Natural killer cell (primary cell): ENCODE measurements at places on chromosomes 7 and 10.

GRCh38 chr7:141073173-141073640 is 657 bp upstream of the TMEM178B start:
- DNase-seq, result peak; percentile 43

- DNase-seq, result no peak
Observed at GRCh38 chr7:99004216-99004615, 125.9 kb downstream of the TRRAP start.

- no peak for DNase-seq
Observed at GRCh38 chr7:23004247-23004520, 9.7 kb downstream of the HYCC1 start.

DNA sequence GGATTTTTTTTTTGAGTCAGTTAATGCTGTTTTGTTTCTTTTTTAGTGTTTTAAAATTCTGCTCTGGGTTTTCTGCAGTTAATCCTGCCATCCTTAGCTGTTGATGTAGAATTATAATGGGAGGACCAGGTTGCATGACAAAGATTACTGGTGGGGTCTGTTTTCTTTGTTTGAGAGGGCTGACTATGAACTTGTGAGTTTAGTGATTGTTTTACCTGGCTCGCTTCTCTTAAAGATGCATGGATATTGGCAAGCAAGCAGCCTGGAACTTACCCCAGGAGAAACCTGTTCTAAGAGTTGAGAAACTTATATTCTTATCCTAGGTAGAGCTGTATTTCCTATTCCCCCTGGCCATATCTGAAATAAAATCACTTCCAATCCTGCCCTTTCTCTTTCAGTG is 727.8 kb downstream of the GRM8 start:
- DNase-seq, result no peak

- no peak for DNase-seq
Observed at GRCh38 chr10:1573981-1574380, 163.3 kb downstream of the ADARB2 start.

DNA sequence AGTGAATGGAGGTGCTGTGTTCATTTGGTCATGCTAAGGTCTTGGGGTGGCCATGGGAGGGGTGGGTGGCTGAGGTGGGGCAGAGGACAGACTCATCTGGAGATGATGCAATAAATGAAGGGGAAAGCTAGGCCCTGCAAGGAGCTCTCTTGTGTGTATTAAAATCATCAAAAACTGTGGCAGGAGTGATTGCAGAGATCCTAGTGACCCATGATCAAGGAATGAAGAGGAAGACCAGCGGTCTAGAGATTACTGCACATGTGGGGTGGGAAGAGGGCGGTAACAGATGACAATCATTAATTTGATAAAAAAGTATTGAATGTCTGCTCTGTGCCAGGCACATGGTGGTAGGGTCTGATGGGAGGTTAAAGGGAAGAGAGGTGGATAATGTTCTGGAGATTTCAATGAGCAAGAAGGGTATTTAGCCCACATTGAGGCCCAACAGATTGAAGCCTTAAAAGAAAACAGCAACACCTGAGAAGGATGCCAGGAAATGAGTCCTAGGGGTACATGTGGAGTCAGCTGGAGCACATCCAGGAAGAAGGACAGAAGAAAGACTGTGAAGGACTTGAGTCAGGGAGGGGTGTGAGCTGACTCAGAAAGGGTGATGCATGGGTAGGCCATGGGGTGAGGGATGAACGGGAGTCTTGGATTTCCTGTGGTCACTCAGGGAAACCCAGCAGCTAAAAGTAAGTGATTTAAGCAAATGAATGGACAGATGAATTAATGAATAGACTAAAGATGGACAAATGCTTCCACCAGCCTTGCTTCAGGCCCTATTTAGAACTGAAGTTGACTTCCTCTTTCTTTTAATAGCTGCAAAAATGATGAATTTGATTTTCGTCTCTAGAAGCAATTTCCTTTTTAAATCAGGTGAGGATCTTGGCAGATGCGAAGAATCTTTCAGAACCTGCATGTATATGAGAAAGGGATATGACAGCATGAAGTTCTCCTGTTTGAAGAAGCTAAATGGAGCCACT is 83.1 kb upstream of the IGFBP3 start:
- DNase-seq, result no peak

DNA sequence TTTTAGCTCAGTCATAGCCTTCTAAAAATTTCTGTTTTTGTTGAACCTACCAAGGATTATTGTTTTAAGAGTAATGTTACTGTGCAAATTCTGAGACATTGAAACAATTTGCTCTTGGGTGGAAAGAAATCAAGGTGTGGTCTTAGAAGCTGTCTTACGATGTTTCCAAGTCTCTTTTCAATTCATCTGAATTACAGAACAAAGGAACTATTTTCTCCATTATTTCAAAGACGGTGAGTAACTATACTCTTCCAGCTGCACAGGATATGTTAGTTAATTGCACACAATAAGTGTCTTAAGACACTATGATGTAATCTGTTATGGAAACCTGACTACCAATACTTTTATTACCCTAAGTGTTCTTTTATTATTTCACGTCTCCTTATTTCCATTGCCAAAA is 106.8 kb upstream of the POM121L12 start:
- DNase-seq, result no peak

GRCh38 chr7:39095875-39096619 is 118.3 kb downstream of the POU6F2 start:
- no peak for DNase-seq

DNA sequence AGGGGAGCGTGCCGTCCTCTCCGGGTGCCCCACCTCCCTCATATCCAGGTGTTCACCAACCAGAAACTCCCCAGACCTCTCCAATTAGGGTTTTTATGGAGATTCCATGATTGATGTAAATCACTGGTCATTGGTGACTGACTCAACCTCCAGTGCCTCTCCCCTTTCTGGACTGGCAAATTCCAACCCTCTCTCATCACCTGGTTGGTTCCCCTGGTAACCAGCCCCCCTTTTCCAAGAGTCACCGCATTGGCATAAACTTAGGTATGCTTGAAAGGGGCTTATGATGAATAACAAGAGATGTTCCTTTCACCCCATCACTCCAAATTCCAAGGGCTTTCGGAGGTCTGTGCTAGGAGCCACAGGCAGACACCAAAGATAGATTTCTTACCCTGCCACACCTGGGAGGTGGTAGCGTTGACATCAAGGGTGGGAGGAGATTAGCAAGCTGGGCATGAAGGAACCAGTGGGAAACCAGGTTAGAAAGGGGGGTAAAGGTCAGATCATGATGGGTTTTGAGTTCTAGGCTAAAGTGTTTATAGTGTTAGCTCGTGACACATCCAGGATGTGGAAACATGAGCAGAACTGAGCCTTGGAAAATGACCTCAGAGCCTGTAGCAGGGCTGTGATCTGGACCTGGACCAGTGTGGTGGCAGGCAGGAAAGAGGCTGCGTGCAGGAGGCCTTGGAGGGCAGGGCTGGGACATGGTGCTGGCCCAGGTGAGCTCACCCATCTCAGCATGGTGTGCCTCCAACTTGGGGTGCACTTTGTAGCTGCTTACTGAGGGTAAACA is 45.1 kb downstream of the CAMK1D start:
- no peak for DNase-seq

- no peak for DNase-seq
Observed at GRCh38 chr7:94190599-94191061, 186.5 kb upstream of the BET1 start.

- DNase-seq, result no peak
Observed at GRCh38 chr7:18471476-18472160, 23.9 kb upstream of the HDAC9 start.

GRCh38 chr7:2775376-2775775 is 68.7 kb downstream of the GNA12 start:
- DNase-seq, result no peak

- DNase-seq, result no peak
Observed at GRCh38 chr7:139078911-139079310, 30.6 kb downstream of the ZC3HAV1 start.

DNA sequence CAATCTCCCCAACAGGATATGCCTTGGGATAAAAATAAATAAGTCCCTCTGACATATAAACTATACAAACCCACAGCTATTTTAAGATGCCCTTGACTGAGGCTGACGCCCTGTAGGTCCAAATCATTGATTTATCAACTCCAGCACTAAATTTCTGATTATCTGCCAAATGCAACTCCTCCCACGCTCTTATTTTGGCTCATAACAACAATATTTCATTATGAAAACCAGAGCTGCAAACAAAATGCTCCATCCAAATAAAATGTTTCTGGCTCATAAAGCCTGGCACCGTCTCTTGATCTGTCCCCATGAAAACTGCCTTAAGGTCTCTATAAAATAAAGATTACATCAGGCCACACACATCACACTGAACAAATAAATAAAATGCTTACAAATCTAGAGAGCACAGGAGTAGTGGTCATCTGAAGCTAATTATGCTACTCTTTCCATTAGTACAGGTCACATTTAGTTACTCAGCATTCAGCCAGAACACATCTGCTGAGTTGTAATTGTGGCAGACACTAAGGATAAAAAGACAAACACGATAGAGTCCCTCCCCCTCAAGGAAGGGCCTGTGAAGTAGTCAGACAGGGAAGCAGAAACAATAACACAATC is 28.8 kb downstream of the CACUL1 start:
- DNase-seq, result no peak

GRCh38 chr7:107995184-107996071 is 7.5 kb downstream of the LAMB1 start:
- no peak for DNase-seq

DNA sequence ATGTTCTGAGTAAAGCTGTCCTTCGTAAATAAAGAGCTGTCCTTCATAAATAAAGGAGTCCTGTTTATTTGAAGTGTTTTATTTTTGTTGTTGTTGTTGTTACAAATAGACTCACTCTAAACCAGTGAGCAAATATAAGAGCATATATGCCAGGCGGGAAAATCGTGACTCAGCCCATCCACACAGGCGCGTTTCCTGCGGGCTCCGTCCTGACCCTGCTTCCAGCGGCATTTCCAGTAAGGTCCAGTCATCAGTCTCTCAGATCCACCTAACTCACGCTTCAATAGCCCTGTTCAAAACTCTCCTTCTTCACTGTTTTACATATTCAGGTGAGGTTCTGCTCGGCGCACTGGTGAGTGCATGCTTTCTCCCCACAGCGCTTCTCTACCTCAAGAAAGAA is 277.2 kb upstream of the ADARB2 start:
- no peak for DNase-seq

DNA sequence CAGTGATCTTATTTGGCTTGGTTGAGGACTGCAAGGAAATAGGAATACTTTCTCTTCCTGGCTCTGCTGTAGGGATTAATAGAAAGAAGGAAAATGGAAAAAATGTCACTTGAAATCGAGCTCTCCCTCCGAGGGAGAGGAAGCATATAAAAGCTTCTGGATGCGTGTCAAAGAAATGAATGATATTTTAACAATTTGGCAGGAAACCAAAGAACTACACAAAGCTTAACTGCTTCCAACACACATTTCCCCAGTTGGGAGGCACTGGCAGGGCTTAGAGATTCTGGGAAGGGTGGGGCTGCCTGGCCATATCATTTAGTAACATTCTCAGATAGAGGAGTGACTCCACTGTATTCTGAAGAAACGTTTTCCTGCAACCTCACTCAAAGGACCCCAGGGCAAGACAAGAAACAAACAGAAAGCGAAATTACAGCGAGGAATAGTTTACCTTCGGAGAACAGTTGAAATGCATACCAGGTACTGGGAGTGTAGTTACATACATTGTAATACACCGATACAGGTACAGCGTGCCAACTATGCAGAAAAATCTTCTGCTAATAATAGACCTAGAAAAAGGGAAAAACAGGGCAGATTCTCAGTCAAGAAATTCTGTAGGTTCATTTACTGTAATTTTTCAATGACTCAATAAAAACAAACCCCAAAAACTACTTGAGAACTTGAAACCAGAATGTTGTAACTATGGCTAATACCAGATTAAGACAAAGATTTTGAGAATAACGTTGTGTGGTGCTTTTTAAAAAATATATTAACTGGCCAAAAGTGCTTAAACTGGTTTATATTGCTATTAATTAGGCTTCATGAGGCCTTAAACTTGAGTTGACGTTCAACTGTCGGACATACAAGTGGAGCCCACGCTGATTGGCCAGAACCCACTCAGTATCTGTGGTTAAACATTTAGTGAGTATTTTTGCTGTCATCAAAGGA is 75.7 kb upstream of the ASAH2 start:
- no peak for DNase-seq

DNA sequence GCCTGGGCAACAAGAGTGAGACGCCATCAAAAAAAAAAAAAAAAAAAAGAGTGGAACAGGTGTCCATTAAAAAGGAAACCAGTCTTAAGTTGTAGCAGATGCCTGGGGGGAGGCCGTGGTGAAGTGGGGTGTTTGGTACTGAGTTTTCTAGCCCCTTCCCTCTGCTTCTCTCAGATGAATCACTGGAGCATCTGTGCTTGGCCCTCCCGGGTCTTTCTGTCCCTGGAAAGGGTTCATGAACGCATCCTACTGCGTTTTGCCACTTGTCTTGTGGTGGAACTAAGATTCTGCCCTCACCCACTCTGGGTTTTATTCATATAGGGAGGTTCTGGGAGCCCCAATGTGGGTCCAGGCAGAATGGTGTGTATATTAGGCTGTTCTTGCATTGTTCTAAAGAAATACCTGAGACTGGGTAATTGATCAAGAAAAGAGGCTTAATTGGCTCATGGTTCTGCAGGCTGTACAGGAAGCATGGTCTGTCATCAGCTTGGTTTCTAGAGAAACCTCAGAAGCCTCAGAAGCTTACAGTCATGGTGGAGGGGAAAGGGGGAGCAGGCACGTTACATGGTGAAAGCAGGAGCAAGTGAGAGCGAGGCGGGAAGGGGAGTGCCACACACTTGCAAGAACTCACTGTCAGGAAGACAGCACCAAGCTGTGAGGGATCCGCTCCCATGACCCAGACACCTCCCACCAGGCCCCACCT is 63.5 kb downstream of the CAMK1D start:
- DNase-seq, result peak; percentile 68

GRCh38 chr10:110805292-110805691 is 66.4 kb upstream of the PDCD4 start:
- DNase-seq, result no peak

GRCh38 chr10:48731654-48732053 is 47.0 kb downstream of the WDFY4 start:
- DNase-seq, result no peak

- DNase-seq, result no peak
Observed at GRCh38 chr10:14403881-14404623, 73.3 kb upstream of the FRMD4A start.

- DNase-seq, result no peak
Observed at GRCh38 chr10:45456822-45457221, 82.8 kb downstream of the ALOX5 start.

DNA sequence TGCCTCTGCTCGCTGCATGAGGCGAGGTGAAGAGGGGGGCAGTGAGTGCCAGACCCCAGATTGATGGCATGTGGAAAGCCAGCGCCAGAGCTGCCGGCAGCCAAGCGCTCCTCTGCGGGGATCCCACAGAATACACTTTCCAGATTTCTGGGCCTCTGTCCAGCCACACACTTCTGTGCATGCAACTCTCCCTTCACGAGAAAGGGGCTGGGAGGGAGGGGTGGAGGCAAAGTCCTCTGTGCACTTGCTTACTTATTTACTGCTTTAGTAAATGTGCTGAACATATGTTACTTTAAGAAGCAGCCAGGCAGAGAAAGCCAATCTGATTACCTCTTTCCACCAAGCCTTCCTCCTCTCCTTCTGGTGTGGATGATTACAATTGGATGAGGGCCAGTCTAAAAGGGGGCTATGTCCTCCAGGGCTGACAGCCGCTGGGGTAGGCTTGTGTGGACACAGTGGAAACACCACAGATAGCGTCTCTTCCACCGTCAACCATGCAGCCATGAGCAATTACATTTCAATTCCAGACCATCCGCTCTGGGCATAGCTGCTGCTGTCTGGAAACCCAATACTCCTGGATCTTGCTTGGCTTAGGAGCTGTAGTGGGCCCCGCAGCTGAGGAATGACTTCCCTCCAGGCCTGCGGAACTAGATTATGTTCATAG is 322.8 kb upstream of the ANKRD30A start:
- no peak for DNase-seq
